Gastrocnemius medialis (tissue), 4 donors: ENCODE measurements at places on chromosomes 3 and 15. TPM values are rescaled to one million over a fixed set of nuclear protein-coding genes. Genes with fewer than 3 reads are reported as not detected.
A peak's percentile ranks its signal among the peaks of the same experiment; 100 is the strongest.

Gene NEK10
- total RNA-seq, result 3.6 TPM

Gene RAB7A
- total RNA-seq, result 190 TPM

Gene MAP1A
- total RNA-seq, result 10.2 TPM

Gene IL17RD
- total RNA-seq, result 1.3 TPM

Gene CLSTN2
- 4.4 TPM for total RNA-seq

Gene SLC24A5
- not detected for total RNA-seq

Gene SLC35G2
- total RNA-seq, result 1.3 TPM

Gene CCR9
- total RNA-seq, result not detected

DNA sequence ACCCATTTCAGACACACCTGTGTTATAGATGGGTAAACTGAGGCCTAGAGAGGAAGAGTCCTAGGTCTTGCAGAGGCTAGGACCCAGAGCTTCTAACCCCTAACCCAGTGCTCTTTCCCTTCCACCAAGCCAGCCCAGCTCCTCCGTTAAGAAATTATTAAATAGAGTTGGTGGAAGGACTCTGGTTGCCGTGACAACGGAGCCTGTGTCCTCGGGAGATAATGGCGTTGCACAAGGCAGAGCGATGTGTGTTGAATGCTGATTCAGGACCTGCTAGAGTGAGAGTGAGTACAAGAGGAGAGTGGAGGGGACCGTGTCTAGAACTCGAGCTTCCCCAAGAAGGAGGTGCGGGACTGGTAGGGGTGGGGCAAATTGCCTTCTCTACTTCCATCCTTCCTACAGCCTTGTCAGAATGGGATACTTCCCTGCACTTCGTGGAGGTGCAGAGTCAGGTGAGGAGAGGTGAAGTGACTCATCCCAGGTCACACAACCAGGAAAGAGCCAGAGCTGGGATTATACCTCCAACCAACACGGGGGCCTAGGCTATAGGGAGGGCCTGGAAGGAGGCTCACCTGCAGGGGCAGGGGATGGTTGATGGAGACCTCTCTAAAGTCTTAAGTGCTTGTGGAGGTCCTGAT, 8.6 kb downstream of the SLC6A1 start:
- H3K4me1 ChIP-seq, result no peaks in the 10 kb centered on the region
- peaks cover 2% of the 10 kb centered on the region for H3K27me3 ChIP-seq
- H3K4me3 ChIP-seq, result no peak overlapping the region
- H3K36me3 ChIP-seq, result no peaks in the 10 kb centered on the region
- DNase-seq, result no peak
- H3K27ac ChIP-seq, result no peak overlapping the region

- no peak overlapping the region for H3K4me3 ChIP-seq
- peak; percentile 1 for DNase-seq
- no peaks in the 10 kb centered on the region for H3K4me1 ChIP-seq
- H3K36me3 ChIP-seq, result no peaks in the 10 kb centered on the region
- H3K27me3 ChIP-seq, result no peaks in the 10 kb centered on the region
- no peak overlapping the region for H3K27ac ChIP-seq
Observed at GRCh38 chr3:52784931-52785590, 7.7 kb downstream of the ITIH1 start.

DNA sequence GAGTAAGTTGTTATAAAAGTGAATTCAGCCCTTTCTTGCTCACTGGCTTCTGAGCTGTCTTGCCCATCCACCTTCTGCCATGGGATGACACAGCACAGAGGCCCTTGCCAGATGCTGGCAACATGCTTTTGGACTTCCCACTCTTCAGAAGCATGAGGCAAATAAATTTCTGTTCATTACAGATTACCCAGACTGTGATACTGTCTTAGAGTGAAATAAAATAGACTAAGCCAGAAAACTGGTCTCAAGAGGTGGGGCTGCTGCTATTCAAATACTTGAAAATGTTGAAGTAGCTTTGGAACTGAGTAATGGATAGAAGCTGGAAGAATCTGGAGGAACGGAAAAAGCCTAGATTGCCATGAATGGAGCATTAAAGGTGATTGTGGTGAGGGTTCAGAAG, 170.4 kb downstream of the ZMAT3 start:
- H3K4me3 ChIP-seq, result no peak overlapping the region
- H3K4me1 ChIP-seq, result no peaks in the 10 kb centered on the region
- no peaks in the 10 kb centered on the region for H3K36me3 ChIP-seq
- no peak overlapping the region for H3K27ac ChIP-seq
- no peak for DNase-seq

GRCh38 chr15:31262143-31262530, 64.5 kb upstream of the KLF13 start:
- H3K4me1 ChIP-seq, result peaks cover 11% of the 10 kb centered on the region
- no peaks in the 10 kb centered on the region for H3K27me3 ChIP-seq
- DNase-seq, result no peak
- H3K27ac ChIP-seq, result no peak overlapping the region

DNA sequence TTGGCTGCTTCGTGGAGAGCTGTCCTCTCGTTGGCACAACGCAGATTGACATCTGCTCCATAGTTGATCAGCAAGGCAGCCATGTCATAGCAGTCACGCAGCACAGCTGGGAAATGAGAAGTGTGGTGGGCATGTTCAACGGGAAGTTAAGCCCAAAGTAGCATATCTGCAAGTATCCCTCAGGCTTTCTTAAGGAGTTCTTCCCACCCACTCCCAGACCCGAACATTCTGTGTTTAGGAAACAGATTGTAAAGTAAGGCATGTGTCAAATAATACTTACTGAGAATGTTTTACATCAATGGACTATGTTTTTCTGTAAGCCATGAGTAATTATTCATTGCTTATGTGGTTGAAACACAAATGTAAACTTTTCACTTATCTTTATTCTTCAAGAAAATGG, 9.2 kb downstream of the ASB14 start:
- no peaks in the 10 kb centered on the region for H3K27me3 ChIP-seq
- no peak for DNase-seq
- no peak overlapping the region for H3K4me3 ChIP-seq

GRCh38 chr3:23236890-23237289, 33.8 kb downstream of the UBE2E2 start:
- H3K4me3 ChIP-seq, result no peak overlapping the region
- no peaks in the 10 kb centered on the region for H3K36me3 ChIP-seq
- DNase-seq, result no peak
- no peak overlapping the region for H3K27ac ChIP-seq
- H3K4me1 ChIP-seq, result peaks cover 43% of the 10 kb centered on the region

GRCh38 chr3:194686414-194686815, 732 bp downstream of the FAM43A start:
- H3K4me1 ChIP-seq, result peaks cover 55% of the 10 kb centered on the region
- no peaks in the 10 kb centered on the region for H3K27me3 ChIP-seq
- peak overlapping the region; percentile 82 for H3K4me3 ChIP-seq
- H3K36me3 ChIP-seq, result no peaks in the 10 kb centered on the region
- peak overlapping the region; percentile 83 for H3K27ac ChIP-seq
- DNase-seq, result no peak

- no peaks in the 10 kb centered on the region for H3K27me3 ChIP-seq
- H3K36me3 ChIP-seq, result no peaks in the 10 kb centered on the region
- no peak overlapping the region for H3K27ac ChIP-seq
- no peak overlapping the region for H3K4me3 ChIP-seq
- no peak for DNase-seq
Observed at GRCh38 chr3:122004107-122004506, 17.9 kb downstream of the ILDR1 start.

DNA sequence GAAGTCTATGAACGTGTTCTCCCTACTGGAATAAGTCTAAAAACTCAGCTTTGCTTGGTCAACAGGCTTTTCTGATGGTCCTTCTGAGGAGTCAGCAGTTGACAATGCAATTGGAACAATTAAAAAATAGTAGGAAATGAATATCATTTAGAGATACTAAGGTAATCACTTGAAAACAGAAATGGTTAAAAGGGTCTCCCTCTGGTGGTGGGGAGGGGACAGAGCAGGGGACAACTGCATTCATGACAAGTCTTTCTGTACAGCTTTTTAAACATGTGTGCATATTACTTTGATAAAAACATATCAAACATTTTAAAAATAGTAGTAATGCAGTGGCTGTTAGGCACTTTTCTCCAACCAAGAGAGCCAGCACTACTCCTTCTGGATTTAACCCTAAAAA, 119.9 kb upstream of the FHIT start:
- no peak for DNase-seq
- no peak overlapping the region for H3K27ac ChIP-seq
- H3K27me3 ChIP-seq, result no peaks in the 10 kb centered on the region
- H3K4me1 ChIP-seq, result no peaks in the 10 kb centered on the region
- no peak overlapping the region for H3K4me3 ChIP-seq

GRCh38 chr3:118207271-118207670, 827.4 kb downstream of the IGSF11 start:
- no peaks in the 10 kb centered on the region for H3K4me1 ChIP-seq
- DNase-seq, result no peak
- H3K27me3 ChIP-seq, result no peaks in the 10 kb centered on the region
- H3K36me3 ChIP-seq, result no peaks in the 10 kb centered on the region
- no peak overlapping the region for H3K4me3 ChIP-seq

DNA sequence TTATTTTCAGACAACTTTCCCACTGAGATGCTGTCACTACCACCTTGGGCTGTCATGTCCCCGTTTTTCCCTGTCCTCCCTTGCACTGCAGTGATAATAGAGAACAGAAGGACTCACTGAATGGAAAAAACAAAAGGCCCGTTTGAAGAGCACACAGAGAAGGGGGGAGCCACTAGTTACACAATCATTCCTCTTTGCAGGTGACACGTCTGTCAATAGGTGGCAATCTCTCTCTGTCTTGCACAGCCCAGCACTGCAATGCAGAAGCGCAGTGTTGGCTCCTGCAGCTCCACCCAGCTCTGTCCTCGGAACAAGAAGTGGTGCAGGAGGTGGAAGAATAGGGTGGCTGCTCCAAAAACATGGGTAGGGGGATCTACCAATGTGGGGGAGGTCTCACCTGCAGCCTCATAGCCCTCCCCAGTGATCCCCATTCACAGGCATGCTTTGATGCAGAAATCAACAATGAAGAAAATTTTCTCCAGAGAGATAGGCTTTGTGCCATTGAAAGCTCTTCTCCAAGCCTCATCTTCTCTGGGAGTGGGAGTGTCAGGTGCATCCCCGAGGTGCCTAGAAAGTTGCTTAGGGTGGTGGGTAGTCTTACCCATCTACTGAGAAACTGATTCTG, 31.8 kb downstream of the FSTL1 start:
- H3K36me3 ChIP-seq, result no peaks in the 10 kb centered on the region
- no peaks in the 10 kb centered on the region for H3K27me3 ChIP-seq
- peak overlapping the region; percentile 2 for H3K27ac ChIP-seq
- H3K4me3 ChIP-seq, result no peak overlapping the region
- H3K4me1 ChIP-seq, result peaks cover 46% of the 10 kb centered on the region

DNA sequence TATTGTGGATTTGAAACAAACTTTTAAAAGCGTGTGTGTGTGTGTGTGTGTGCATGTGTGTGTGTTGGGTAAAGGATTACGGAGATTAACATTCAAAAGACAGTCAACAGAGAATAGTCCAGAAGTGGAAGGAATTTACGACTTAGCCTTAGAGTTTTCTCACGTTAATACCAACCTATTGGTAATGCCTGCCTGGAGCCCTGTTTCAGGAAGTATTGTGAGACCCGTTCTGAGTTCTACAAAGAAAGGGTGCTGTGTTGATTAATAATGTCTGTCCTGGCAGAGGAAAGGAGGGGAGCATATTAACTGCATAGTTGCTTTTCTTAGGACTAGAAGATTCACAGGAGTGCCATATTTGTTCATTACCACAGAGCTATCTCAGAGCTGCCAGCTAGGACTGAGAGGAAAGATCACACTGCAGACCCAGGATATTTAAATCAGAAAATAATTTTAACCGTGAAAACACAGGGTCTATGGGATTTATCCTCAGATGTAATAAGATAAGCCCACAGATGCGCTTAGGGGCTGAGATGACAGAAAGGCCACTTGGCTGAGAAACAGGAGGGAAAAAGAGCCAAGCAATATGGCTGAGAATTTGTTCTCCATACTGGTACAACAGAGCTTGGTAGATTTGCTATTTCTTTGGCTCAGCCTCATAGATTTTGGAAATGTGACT, 40.5 kb upstream of the FRMD4B start:
- no peak overlapping the region for H3K4me3 ChIP-seq
- H3K36me3 ChIP-seq, result no peaks in the 10 kb centered on the region
- no peaks in the 10 kb centered on the region for H3K4me1 ChIP-seq
- no peak overlapping the region for H3K27ac ChIP-seq
- no peak for DNase-seq

- no peaks in the 10 kb centered on the region for H3K4me1 ChIP-seq
- H3K4me3 ChIP-seq, result no peak overlapping the region
- H3K36me3 ChIP-seq, result no peaks in the 10 kb centered on the region
- no peak overlapping the region for H3K27ac ChIP-seq
- DNase-seq, result no peak
Observed at GRCh38 chr3:102478160-102478559, 43.3 kb downstream of the ZPLD1 start.

- H3K4me3 ChIP-seq, result no peak overlapping the region
- H3K27ac ChIP-seq, result no peak overlapping the region
- H3K27me3 ChIP-seq, result no peaks in the 10 kb centered on the region
- H3K36me3 ChIP-seq, result no peaks in the 10 kb centered on the region
- DNase-seq, result no peak
Observed at GRCh38 chr15:27638958-27639357, 460.2 kb downstream of the OCA2 start.

- no peaks in the 10 kb centered on the region for H3K4me1 ChIP-seq
- no peak overlapping the region for H3K4me3 ChIP-seq
Observed at GRCh38 chr3:157982359-157982758, 123.9 kb downstream of the SHOX2 start.

DNA sequence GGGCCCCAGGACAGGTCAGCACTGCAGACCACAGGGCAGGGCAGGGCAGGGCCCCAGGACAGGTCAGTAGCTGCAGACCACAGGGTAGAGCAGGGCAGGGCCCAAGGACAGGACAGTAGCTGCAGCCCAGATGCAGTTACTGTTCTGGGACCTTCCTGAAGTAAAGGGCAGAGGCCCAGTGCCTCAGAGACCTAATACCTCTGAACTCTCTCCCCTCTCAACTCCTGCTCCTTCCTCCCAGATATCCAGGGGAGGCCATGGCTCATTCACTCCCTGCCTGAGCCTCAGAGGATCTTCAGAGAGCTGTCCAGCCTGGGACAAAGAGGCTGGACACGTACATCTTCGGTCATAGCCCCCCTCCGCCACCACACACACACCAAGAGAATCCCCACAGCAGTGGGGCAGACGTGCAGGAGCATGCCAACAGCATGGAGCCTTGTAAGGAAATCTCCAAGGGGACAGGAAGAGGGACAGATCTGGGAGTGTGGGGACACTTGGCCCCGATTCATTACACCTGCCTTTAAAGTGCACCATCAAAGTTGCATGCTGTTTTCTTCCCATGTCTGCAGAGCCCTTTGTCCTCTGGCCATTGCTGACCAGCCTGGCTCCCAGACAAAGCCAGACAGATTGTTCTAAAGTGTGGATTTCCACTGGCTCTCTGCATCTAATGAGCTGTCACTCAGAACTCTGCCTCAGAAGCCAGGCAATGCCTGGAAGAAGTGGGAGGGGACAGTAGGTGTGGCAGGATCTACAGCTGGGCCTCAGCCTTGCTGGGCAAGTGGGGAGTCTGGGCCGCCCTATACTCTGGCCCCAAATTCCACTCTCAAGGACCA, 24.2 kb upstream of the BUB1B start:
- no peaks in the 10 kb centered on the region for H3K36me3 ChIP-seq
- no peaks in the 10 kb centered on the region for H3K27me3 ChIP-seq
- no peak overlapping the region for H3K4me3 ChIP-seq
- no peaks in the 10 kb centered on the region for H3K4me1 ChIP-seq
- no peak for DNase-seq
- no peak overlapping the region for H3K27ac ChIP-seq

- no peak for DNase-seq
- H3K4me1 ChIP-seq, result peaks cover 57% of the 10 kb centered on the region
- peak within 1 kb of the TSS; percentile 78 for H3K4me3 ChIP-seq
- no peaks in the 10 kb centered on the region for H3K27me3 ChIP-seq
Observed at GRCh38 chr3:50322386-50323091, at the start of gene HYAL2. Gene HYAL2 (minus strand): TSS chr3:50322745. CDS start chr3:50320489, 2,256 bp downstream.
